ENCODE measurements at places on chromosomes 16 and 17.

GRCh38 chr17:6815775-6816174 lies 15.8 kb downstream of the TEKT1 start:
- DNase-seq: no peak

DNA sequence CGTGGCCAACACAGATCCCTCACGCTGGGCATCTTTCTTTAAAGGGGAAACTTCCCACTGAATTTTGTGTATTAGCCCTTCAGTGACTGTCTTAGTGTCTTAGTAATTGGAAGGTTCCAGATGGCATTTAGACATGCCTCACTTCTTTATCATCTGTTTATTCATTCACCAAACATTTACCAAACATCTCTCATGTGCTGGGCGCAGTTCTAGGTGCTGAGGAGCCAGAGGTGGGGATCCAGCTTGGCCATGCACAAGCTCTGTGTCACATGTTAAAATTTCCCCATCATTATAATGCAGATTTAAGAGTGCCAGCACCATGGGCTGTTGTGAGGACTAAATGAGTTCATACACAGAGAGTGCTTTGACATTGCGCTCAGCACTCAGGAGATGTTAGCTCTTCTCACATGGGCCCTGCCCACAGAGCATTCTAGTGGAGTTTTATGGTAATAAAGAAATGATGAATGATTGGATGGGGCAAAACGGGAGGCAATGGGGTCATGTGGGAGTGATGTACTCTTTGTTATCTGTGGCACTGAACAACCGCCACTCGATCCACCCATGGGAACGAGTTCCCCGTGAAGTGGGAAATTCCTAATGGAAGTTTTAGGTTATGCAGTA lies 119.7 kb downstream of the SNX29 start:
- no peak for DNase-seq

DNA sequence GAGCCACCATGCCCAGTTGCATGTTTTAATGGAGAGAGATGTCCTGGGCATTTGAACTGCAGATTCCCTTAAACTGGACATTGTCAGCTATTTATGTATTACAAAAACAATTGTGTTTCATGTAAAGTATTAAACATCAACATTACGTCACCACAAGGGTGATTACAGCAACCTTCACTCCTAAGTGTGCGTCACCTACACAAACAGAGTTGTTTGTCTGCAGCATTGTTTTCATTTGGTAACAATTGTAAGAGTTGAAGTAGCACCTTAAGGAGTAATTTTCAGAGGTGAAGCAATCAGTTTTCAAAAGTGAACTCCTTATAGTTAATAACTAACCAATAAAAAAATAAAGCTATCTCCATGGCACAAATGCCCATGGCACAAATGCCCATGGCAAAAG lies 271.4 kb downstream of the IRX3 start:
- DNase-seq: no peak

GRCh38 chr17:47192554-47192953 lies 3.5 kb upstream of the CDC27 start:
- no peak for DNase-seq

DNA sequence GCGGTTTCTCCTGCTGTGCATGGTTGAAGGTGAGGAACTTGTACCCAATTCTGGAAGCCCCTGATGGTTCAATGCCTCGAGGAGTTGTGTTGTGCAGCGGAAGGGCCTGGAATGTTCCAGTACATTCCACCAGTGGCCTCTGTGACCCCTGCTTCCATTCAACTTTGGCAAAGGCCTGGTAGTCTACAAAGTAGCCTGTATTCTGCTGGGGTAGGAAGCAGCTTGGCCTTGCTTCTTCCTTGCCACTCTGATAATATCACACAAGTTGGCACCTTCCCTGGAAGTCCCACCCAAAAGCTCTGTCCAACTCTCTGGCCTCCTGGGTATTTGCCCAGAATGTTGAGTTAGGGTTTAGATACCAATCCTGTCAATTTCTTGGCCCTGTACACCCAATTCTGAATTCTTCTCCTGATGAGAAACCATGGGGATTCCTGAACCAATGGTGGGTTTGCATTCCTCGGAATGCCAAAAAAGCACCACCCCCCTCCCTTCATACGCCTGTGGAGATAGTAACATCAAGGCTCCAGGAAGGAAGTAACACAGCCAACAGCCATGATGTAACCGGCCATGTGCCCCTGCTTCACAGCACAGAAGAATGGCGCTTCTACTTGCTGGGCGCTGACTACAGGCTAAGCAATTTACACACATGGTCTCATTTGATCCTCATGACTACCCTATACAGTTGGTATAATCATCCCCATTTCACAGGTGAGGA lies 11.8 kb upstream of the FAM117A start:
- DNase-seq: no peak

- no peak for DNase-seq
These were observed 2.8 kb upstream of the DNAI2 start for GRCh38 chr17:74271281-74271680.

DNA sequence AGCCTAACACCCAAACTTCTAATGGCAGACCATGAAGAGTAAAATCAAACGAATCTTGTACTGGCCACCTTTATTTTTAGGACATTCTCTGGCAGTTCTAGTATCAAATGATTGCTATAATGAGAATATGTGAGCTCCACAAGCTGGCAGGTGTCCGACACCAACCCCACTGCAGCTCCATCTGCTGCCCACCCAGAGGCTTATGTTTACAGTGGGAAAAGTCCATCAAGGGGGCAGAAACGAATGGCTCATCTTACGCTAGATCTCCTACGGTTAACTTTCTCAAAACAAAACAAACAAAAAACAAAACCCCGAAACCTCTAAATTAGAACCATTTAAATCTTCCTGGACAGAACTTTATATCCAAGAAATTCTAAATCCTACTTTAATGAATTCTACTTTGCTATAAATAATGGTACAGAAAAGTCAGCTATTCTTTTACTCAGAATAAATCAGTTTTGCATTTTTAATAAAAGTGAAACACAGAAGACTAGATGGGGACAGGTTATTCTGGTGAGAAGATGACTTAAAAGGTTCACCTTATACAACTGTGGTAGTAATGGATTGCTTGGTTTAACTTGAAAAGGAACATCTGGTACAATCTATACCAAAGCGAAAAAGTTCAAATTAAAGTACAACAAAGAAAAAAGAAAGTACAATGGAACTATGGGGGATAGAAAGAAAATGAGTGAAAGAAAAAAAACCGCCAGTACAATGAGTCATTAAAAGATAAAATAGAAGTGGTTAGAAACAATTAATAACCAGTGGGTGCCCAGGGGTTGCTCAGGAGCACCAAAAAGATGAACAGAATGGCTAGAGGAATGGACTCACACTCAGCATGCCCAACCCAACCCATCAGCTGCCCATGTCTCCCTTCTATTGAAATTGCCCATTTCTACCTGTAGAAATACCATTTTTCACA lies 40.2 kb downstream of the GRB2 start:
- no peak for DNase-seq

GRCh38 chr17:29240968-29241963 lies 5.4 kb upstream of the CRYBA1 start:
- no peak for DNase-seq

DNA sequence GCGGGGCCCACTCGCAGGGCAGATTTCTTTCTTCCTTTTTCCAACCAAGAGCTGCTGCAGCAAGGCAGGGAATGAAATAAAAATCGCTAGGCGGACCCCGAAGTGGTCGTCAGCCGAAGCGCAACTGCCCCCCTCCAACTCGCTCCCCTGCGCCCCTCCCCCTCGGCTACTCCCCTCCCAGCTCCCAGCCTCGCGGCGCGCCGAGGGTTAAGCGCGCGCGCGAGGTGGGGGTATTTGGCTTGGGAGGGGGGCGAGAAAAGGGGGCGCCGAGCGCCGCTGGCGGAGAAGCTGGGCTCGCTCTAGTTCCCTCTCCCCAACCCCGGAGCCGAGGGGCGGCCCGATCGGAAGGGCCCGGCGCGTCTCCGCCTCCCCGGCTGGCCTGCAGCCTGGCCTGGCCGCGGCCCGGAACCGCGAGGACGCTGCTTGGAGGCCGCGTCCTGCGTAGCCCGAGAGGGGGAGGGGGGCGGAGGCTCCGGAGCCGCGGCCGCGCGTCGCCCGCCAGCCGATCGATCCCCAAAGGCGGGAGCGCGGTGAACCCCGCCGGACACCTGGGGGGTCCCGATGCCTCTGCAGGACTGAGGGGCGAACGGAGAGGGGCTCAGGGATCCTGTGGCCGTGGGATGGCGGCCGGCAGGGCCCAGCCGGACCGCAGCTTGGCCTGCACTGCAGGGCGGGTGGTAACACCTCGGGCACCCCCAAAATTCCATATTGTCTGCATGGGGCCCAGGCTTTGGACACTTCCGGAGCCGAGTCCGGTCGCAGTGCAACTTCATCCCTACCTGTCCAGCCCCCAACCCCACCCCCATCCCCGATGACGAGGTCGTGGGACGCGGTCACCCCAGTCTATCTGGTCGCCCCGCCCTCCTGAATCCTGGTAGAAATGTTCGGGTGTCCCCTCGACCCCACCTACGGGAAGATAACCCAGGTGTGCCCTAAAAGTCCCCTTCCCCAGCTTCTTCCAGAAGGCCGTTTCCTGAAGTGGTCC lies 4.9 kb upstream of the CBX4 start:
- no peak for DNase-seq

- no peak for DNase-seq
These were observed 338.3 kb downstream of the CA10 start for GRCh38 chr17:51820252-51820651.

GRCh38 chr17:43151880-43152456 lies 19.0 kb upstream of the NBR1 start:
- no peak for DNase-seq

DNA sequence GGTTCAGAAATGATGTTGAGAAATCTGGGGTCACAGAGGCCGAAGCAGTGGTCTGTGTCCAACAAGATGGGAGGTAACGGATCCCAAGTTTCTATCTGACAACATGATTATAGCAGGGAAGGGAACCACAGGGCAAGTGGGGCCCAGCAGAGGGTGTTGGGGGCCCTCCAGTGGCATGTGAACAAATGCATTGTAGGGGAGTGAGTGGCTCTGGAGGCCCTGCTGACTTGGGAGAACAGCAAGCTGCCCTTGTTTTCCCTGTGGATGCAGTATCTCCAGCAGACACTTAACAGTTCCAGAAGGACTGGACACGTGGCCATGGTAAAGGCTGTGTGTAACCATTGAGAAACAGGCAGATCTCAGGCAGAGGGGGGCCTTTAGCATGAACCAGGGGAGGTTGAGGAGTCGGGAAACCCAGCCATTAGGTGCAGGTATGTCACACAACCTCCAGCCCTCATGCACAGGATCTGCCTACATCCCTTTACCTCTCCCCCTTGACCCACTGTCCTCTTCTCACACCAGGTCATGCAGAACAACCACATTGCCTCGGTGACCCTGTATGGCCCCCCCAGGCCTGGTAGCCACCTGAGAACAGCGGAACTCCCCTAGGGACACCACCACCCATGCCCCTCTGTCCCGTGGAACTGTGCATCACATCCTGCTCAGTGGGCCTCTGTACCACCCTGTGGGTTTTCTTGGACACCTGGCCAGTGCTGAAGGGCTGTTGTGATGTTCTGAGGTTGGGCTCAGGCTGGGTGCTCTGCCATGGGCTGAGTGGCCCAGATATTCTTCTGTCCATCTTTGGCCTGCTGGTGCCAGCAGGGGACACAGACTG lies 4.1 kb downstream of the B3GNT9 start:
- DNase-seq: no peak

GRCh38 chr17:81870131-81870980 lies 781 bp downstream of the ARHGDIA start:
- DNase-seq: no peak

DNA sequence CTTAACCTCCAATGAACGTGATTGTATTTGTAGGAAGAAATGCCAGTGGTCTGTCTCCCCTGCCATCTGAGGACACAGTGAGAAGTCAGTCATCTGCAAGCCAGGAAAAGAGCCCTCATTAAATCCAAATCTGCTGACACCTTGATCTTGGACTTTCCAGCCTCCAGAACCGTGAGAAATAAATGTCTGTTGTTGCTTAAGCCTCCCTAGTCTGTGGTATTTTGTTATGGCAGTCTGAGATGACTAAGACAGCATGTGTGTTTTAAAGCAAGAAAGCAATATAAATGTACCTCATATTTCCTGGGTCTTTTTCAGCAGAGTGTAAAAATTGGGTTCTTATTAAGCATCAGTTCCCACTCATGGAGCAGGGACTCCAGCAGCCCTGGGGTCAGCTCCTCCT lies 177.9 kb upstream of the NLRP1 start:
- no peak for DNase-seq

DNA sequence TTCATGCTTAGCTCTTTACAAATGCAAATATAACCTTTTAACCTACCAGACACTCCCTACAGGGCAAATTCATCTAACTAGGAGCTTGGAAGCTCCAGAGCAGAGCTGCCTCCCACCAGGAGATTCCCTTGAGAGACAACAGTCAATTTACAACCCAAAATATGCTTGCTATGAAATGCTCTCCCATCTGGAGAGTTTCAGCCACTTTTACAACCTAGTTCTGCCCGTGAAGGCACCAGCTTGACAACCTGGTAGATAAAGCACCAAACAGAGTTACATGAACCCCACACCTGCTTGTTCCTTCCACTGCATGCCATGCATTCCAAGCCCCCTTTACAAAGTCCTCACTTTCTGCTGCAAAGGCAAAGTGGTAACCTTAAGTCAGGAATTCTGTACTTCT lies 215.3 kb upstream of the KIF2B start:
- no peak for DNase-seq

DNA sequence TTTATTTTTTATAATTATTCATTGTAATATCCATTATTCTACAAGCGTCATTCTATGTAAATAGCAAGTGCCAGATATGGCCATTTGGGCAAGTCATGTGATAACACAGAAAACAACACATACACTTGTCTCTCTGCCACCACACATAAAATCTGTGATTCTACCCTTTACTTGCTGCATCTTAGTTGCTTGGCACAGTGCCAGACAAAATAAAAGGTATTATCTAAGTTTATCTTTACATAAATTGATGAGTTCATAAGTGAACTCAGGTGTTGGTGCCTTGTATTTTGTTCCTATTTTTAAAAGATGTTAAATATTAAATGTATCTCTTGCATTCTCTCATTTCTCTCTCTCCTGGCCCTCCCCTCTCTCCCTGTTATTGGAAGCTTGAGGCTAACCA lies 1458.7 kb downstream of the CDH11 start:
- no peak for DNase-seq

Measured in stimulated activated CD4-positive, alpha-beta T cell treated with anti-CD3 and anti-CD28 coated beads, Interleukin-12 subunit alpha, Interleukin-12 subunit beta, amount 100 ng/mL, for 24 hours (primary cell).